ENCODE measurements at places on chromosomes 6 and 20. TPM values are rescaled to one million over a fixed set of nuclear protein-coding genes. Genes with fewer than 3 reads are reported as not detected.

DNA sequence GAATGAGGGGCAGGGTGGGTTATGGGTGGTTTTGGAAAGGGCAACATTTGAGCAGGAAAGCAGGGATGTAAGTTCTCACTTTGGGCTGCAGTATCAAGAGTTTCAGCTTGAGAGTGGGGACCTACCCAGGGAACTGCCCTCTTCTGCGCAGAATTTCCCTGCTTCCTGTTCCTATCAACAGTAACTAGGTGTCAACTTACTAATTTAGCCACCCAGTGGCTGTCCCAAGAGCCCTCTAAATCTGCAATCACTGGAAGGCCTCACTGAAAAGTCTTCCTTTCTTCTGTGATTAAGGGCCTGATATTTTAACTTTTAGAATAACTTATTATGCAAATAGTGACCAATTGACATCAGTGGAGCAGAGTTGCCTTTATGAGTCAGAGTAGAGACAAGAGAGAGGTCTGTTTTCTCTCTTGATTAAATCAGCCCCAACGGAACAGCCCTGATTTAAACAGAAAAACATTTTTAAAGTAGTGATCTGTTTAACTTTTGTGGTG, 118.2 kb upstream of the RIPOR2 start:
- H3K4me1 ChIP-seq: peaks cover 72% of the 10 kb centered on the region
- peak overlapping the region; percentile 70 for H3K4me3 ChIP-seq
- peaks cover 4% of the 10 kb centered on the region for H3K36me3 ChIP-seq
- peak overlapping the region; percentile 98 for H3K27ac ChIP-seq
- DNase-seq: peak; percentile 83

DNA sequence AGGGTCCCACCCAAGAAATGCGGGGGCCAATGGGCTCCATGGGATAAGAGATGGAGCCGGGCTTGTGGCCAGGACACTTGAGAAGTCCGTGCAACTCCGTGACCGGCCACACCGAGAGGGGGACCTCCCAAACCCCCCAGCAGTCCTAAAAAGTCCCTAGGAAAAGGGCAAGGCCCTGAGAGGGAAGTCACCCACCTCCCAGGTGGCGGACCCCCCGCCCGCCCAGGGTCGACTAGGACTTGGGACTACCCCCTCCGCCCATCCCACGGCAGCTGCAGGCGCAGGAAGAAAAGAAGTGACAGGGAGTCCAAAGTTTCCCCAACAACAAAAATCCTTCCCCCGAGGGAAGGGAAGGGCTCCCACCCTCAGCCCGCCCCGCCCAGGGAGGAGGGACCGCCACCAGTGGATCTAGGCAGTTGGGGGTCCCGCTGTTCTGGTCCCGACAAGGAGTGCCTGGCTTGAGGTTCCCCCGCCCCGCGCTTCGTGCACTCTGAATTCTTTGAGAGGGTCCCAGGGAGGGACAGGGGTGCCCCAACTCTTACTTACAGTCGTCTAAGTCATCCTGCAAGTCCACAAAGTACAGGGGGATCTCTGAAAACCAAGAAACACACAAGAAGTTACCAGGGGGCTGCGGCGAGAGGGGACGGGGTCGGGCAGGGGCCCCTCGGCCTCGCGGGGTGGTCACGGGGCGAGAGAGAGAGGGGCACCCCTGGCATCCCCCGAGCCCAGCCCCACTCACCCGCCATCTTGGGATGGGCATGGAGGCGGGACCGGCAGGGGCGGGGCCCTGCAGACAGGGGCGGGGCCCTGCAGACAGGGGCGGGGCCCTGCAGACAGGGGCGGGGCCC, 611 bp upstream of the RAB22A start:
- no peak overlapping the region for H3K27ac ChIP-seq
- H3K4me1 ChIP-seq: peaks cover 25% of the 10 kb centered on the region
- peak overlapping the region; percentile 83 for H3K4me3 ChIP-seq
- DNase-seq: no peak
- H3K27me3 ChIP-seq: no peaks in the 10 kb centered on the region

DNA sequence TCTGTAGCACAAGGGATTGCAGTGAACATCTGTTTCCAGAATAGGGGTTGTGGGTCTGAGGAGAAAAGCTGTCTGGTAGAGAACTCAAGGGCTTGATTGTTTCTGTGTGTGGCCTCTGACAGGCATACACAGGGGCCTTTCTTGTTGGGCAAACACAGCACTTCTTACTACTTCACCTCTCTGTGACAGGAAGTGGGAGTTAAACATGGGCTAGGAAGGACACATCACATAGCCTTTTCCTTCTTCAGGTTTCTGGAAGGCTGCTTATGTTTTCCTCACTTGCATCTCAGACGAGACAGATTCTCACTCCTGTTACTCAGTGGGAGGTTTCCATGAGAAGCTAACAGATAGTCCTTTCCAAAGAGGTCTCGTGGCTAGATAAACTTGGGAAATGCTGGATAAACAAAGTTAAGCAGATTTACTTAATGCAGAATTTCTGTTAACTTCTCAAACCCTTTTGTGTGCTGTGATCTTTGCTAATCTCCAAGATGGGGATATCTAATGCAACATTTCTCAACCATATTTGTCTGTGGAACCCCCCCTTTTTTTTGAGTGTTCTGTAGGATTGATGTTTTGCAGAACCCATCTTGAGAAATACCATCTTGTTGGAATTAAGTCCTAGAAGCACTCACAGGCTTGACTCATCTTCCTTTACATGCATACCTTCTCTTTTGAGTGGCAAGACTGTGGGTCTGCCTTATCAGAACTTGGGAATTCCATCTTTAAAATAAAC, 41.9 kb upstream of the RNF8 start:
- peaks cover 24% of the 10 kb centered on the region for H3K36me3 ChIP-seq
- H3K27ac ChIP-seq: peak overlapping the region; percentile 86
- peaks cover 62% of the 10 kb centered on the region for H3K4me1 ChIP-seq

The OR2H1 gene
- total RNA-seq: not detected

- H3K27me3 ChIP-seq: no peaks in the 10 kb centered on the region
- H3K4me1 ChIP-seq: peaks cover 51% of the 10 kb centered on the region
- no peak overlapping the region for H3K4me3 ChIP-seq
- H3K36me3 ChIP-seq: no peaks in the 10 kb centered on the region
- H3K27ac ChIP-seq: peak overlapping the region; percentile 100
These were observed 154.3 kb upstream of the SNX9 start for GRCh38 chr6:157668713-157669112.

DNA sequence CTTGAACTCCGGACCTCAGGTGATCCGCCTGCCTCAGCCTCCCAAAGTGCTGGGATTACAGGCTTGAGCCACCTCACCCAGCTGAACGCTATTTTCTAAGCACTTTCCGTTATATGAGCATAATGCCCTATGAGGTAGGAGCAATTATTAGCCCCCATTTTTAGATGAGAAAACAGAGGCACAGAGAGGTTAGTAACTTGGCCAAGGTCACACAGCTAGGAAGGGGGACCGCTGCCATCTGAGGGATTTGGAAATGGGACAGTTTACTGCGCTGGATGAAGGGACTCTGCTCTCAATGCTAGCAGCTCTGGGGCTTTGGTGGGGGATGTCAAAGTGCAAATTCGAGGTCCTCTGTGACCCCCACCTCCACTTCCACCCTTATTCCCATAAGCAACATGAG, 62.5 kb downstream of the BCAS4 start:
- no peak overlapping the region for H3K4me3 ChIP-seq
- no peaks in the 10 kb centered on the region for H3K27me3 ChIP-seq
- peaks cover 9% of the 10 kb centered on the region for H3K4me1 ChIP-seq
- no peak overlapping the region for H3K27ac ChIP-seq

GRCh38 chr6:37481711-37482605, 17.7 kb downstream of the CCDC167 start:
- no peak overlapping the region for H3K27ac ChIP-seq
- no peak for DNase-seq
- peaks cover 5% of the 10 kb centered on the region for H3K27me3 ChIP-seq
- H3K4me3 ChIP-seq: no peak overlapping the region
- H3K36me3 ChIP-seq: no peaks in the 10 kb centered on the region
- H3K4me1 ChIP-seq: no peaks in the 10 kb centered on the region

The CEP85L gene
- total RNA-seq: 7.2 TPM

Data from HFFc6 (cell line).